ENCODE measurements at places on chromosomes 1 and 21. TPM values are rescaled to one million over a fixed set of nuclear protein-coding genes. Genes with fewer than 3 reads are reported as not detected.

- H3K36me3 ChIP-seq, result no peaks in the 10 kb centered on the region
- peaks cover 14% of the 10 kb centered on the region for H3K4me1 ChIP-seq
- H3K27me3 ChIP-seq, result no peaks in the 10 kb centered on the region
Measured at GRCh38 chr1:107935396-107936064, 29.4 kb downstream of the VAV3 start.

DNA sequence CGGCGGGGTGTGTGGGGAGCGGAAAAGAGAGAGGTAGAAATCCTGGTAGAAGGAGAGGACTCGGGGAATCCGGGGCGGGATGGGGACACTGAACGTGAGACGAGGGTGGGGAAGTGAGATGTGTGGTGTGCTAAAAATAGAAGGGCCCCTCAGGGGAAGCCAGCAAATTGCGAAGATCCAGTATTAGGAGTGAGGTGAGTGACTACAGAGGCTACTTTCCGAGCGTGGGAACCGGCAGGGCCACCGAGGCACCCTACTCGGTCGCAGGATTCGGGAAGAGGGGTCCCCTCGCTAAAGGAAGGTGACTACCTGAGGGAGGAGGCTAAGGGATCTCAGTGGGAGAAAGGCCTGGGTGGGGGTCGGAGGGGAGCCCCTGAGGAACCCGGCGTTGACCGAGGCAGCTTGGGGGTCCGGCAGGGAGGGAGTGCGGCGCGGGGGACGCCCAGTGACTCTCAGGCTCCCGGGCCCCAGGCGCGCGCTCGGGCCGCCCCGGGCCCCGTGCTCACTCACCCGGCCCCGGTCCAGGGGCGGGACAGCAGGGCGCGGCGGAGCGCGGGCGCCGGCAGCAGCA, 318 bp downstream of the ALDH4A1 start:
- peaks cover 9% of the 10 kb centered on the region for H3K36me3 ChIP-seq
- DNase-seq, result no peak
- peak overlapping the region; percentile 83 for H3K27ac ChIP-seq
- H3K4me1 ChIP-seq, result peaks cover 12% of the 10 kb centered on the region
- peak overlapping the region; percentile 57 for H3K4me3 ChIP-seq

DNA sequence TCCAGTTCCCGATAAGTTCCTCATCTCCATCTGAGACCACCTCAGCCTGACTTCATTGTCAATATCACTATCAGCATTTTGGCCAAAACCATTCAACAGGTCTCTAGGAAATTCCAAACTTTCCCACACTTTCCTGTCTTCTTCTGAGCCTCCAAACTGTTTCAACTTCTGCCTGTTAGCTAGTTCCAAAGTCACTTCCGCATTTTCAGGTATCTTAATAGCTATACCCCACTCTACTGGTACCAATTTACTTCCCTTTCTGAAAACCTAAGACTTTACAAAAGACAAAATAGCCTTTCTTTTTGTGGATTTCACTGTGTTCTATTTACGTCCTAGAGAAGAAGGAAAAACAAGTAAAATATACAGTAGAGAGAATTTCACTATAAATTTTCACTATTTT, 147.0 kb upstream of the FMN2 start:
- H3K27ac ChIP-seq, result no peak overlapping the region
- H3K4me3 ChIP-seq, result no peak overlapping the region
- no peaks in the 10 kb centered on the region for H3K36me3 ChIP-seq
- no peaks in the 10 kb centered on the region for H3K27me3 ChIP-seq
- no peak for DNase-seq

DNA sequence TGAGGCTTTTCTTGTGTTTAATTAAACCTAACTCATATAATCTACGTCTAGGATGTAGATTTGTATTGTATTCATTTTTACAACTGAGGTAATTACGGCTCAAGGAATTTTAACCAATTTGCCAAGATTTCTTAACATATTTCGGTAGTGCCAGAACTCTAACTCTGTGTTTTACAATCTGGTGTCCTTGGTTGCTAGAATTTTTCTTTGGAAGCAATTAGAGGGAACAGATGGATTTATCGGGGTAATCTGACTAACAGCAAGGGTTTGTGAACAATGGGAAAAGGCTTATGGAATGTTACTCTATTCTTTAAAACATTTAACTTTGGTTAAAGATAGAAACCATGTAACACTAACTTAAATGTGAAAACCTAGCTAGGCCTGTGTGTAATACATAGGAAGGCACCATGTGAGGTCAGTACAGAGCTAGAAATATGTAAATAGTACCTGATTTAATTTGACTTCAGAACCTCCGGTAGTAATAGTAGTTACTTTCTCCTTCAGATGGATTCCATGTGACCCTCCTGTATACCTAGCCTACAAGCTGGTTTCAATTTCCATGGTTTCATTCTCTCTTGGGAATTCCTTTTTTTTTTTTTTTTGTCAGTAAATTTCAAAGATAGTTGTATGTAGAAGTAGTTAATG, 1.2 kb downstream of the MTF2 start:
- H3K4me1 ChIP-seq, result peaks cover 22% of the 10 kb centered on the region
- peak overlapping the region; percentile 93 for H3K27ac ChIP-seq
- peak; percentile 59 for DNase-seq

GRCh38 chr1:186102547-186103148, 272.4 kb downstream of the TPR start:
- H3K27ac ChIP-seq, result no peak overlapping the region
- no peak for DNase-seq
- H3K4me3 ChIP-seq, result no peak overlapping the region
- H3K4me1 ChIP-seq, result no peaks in the 10 kb centered on the region

DNA sequence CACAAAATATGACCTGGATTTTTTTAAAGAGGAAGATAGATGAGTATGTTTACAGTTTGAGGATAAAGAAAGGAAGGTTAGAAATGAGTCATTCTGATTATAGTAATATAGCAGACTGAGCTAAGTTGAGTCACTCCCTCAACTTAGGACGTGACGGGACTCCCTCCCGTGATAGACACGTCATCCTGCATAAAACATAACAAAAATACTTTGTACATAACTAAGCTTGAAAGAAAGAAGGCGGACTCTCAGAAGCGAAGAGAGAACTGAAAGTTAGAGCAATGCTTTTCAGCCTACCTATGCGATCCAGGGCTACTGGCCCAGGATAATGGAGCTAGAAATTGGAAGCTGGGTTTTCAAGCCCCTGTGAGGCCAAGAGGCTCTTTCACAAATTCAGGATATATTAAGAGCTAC, 53.0 kb upstream of the DESI2 start:
- no peak overlapping the region for H3K27ac ChIP-seq
- H3K36me3 ChIP-seq, result no peaks in the 10 kb centered on the region
- H3K27me3 ChIP-seq, result no peaks in the 10 kb centered on the region
- DNase-seq, result no peak
- H3K4me3 ChIP-seq, result no peak overlapping the region
- H3K4me1 ChIP-seq, result no peaks in the 10 kb centered on the region

DNA sequence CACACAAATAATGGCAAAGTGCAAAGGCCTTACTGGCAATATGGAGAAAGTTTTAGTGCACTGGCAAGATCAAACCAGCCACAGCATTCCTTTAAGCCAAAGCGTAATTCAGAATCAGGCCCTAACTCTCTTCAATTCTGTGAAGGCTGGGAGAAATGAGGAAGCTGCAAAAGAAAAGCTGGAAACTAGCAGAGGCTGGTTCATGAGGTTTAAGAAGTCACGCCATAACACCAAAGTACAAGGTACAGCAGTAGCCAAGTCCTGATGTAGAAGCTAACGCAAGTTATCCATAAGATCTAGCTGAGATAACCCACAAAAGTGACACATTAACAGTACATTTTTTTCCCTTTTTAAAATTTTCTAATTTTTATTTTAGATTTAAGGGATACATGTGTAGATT, 57.1 kb downstream of the SLC27A3 start:
- no peak overlapping the region for H3K27ac ChIP-seq
- no peaks in the 10 kb centered on the region for H3K27me3 ChIP-seq
- no peak overlapping the region for H3K4me3 ChIP-seq
- peaks cover 13% of the 10 kb centered on the region for H3K36me3 ChIP-seq

DNA sequence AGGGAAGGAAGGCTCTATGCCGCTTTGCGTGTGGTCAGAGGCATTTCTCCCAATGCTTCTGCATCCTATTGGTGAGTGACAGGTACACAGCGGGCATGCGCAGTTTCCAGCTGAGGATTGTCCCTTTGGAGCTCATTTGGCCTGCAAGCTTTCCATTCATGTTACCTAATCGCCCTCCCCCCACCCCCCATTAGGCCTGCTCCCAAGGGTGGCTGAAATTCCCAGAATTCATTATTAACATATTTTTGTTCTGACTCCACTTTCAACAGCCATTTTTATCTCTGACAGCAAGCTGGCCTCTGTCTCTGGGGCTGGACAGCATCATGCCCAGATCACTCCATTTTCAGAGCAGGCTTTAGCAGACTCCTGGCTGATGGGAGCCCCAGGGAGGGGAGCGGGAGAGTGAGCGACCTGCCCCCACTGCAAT, 25.6 kb downstream of the MIS18A start:
- H3K36me3 ChIP-seq, result no peaks in the 10 kb centered on the region
- DNase-seq, result no peak
- no peaks in the 10 kb centered on the region for H3K27me3 ChIP-seq
- H3K27ac ChIP-seq, result no peak overlapping the region

DNA sequence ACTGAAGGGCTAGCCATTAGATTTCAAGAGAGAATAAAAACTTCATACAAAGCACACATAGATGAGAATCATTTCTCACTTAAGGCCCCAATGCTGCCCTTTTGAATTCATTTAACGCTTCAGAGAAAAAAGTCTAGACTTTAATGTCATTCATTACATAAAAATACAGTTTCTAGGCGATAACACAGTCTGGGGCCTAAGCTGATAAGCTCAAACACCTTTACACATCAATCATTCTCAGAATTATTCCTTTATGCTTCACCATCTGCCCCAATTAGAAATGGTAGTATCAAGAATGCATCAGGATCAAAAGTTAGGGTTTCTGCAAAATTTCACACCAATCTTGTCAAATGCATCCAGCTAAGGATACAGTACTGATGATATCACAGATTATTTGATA, 100.1 kb upstream of the HP1BP3 start:
- no peak overlapping the region for H3K27ac ChIP-seq
- no peak overlapping the region for H3K4me3 ChIP-seq
- H3K4me1 ChIP-seq, result no peaks in the 10 kb centered on the region
- DNase-seq, result no peak

DNA sequence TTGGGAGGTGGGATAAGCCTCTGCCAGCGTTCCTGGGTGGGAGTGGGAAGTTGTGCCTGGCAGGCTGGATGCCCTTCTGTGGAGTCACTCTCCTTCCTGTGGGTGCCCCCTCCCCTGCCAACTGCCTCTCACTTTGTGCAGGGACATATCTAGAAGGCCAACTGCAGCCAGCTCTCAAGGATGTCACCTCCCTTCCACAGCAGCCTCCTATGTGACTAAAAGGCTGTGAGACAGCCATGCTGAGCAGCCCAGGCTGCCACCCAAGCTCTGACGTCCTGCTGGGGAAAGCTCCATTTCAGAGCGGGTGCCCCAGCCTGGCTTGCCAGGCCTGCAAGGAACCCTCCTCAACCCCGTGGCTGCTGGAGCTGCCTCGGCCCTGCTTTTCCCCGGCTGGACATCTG, 19.6 kb upstream of the SLC26A9 start:
- H3K4me3 ChIP-seq, result no peak overlapping the region
- DNase-seq, result no peak
- H3K4me1 ChIP-seq, result no peaks in the 10 kb centered on the region
- H3K27ac ChIP-seq, result no peak overlapping the region

- H3K36me3 ChIP-seq, result no peaks in the 10 kb centered on the region
- H3K27ac ChIP-seq, result no peak overlapping the region
- no peak overlapping the region for H3K4me3 ChIP-seq
- DNase-seq, result no peak
- H3K4me1 ChIP-seq, result no peaks in the 10 kb centered on the region
Measured at GRCh38 chr1:47561523-47562007, 123.7 kb downstream of the FOXD2 start.

- H3K4me1 ChIP-seq, result no peaks in the 10 kb centered on the region
Measured at GRCh38 chr1:83495560-83495959, 503.4 kb downstream of the TTLL7 start.

DNA sequence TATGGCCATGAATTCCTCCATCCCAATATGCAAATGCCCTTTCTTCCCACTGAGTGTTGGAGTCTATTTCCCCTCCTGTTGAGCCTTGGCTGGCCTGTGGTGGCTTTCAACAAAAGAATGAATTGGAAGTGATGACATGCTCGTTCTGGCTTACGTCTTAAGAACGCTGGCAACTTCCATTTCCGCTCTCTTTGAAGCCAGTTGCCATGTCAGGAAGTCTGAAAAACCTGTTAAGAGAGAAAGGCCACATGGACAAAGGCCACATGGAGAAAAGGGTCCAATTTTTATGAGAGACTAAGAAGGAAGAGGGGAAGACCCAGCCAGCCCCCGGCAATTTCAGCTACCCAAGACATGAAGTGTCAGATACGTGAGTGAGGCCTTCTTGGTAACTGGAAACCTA, 45.6 kb upstream of the GADD45A start:
- H3K36me3 ChIP-seq, result no peaks in the 10 kb centered on the region
- H3K27me3 ChIP-seq, result no peaks in the 10 kb centered on the region
- no peak for DNase-seq
- peaks cover 4% of the 10 kb centered on the region for H3K4me1 ChIP-seq

- no peak overlapping the region for H3K4me3 ChIP-seq
- no peaks in the 10 kb centered on the region for H3K27me3 ChIP-seq
- no peak for DNase-seq
- H3K4me1 ChIP-seq, result no peaks in the 10 kb centered on the region
- H3K27ac ChIP-seq, result no peak overlapping the region
- no peaks in the 10 kb centered on the region for H3K36me3 ChIP-seq
Measured at GRCh38 chr1:5940723-5941407, 51.4 kb downstream of the NPHP4 start.

- H3K4me3 ChIP-seq, result no peak overlapping the region
- no peak overlapping the region for H3K27ac ChIP-seq
- no peaks in the 10 kb centered on the region for H3K27me3 ChIP-seq
- no peak for DNase-seq
- H3K36me3 ChIP-seq, result no peaks in the 10 kb centered on the region
Measured at GRCh38 chr1:102099916-102100315, 103.2 kb upstream of the OLFM3 start.

GRCh38 chr1:160667896-160668295, 21.1 kb upstream of the SLAMF1 start:
- no peak for DNase-seq
- no peaks in the 10 kb centered on the region for H3K27me3 ChIP-seq
- H3K27ac ChIP-seq, result no peak overlapping the region
- H3K4me3 ChIP-seq, result no peak overlapping the region
- peaks cover 48% of the 10 kb centered on the region for H3K4me1 ChIP-seq
- no peaks in the 10 kb centered on the region for H3K36me3 ChIP-seq

GRCh38 chr1:21149855-21150432, 26.8 kb downstream of the EIF4G3 start:
- H3K27ac ChIP-seq, result no peak overlapping the region
- no peaks in the 10 kb centered on the region for H3K36me3 ChIP-seq
- no peaks in the 10 kb centered on the region for H3K4me1 ChIP-seq
- H3K4me3 ChIP-seq, result no peak overlapping the region

GRCh38 chr1:98947071-98947470, 57.6 kb downstream of the PLPPR5 start:
- no peak for DNase-seq
- H3K27me3 ChIP-seq, result no peaks in the 10 kb centered on the region
- H3K4me3 ChIP-seq, result no peak overlapping the region
- H3K27ac ChIP-seq, result no peak overlapping the region

The OR2L5 gene
- total RNA-seq, result 0.35 TPM

The PALMD gene
- total RNA-seq, result not detected

The TFF2 gene
- not detected for total RNA-seq

The TOR3A gene
- 21.7 TPM for total RNA-seq

The PPM1J gene
- total RNA-seq, result not detected

The ASTN1 gene
- total RNA-seq, result not detected

Measured in naive thymus-derived CD4-positive, alpha-beta T cell (primary cell).